Activated CD8-positive, alpha-beta memory T cell treated with anti-CD3 and anti-CD28 coated beads for 36 hours (primary cell): ENCODE measurements at places on chromosomes 3 and 15. TPM values are rescaled to one million over a fixed set of nuclear protein-coding genes. Genes with fewer than 3 reads are reported as not detected.

TM4SF4 gene
- not detected for total RNA-seq

PLSCR5 gene
- not detected for total RNA-seq

ZNF717 gene
- total RNA-seq = 9.1 TPM

LXN gene
- total RNA-seq = 5.9 TPM

ATP2C1 gene
- 63.5 TPM for total RNA-seq

XIRP1 gene
- 4.2 TPM for total RNA-seq

LIPC gene
- 1.0 TPM for total RNA-seq

TUSC7 gene
- not detected for total RNA-seq
